ENCODE measurements at places on chromosomes 6 and 20. TPM values are rescaled to one million over a fixed set of nuclear protein-coding genes. Genes with fewer than 3 reads are reported as not detected.

LST1 gene
- polyA plus RNA-seq = 14.8 TPM

ETV7 gene
- 0.99 TPM for polyA plus RNA-seq

TNXB gene
- polyA plus RNA-seq = 13.3 TPM

CFAP206 gene
- 2.6 TPM for polyA plus RNA-seq

PRDM13 gene
- not detected for polyA plus RNA-seq

SYNDIG1 gene
- 8.2 TPM for polyA plus RNA-seq

SLC22A7 gene
- 34.8 TPM for polyA plus RNA-seq

ECT2L gene
- not detected for polyA plus RNA-seq

FABP7 gene
- polyA plus RNA-seq = not detected

ZNF292 gene
- polyA plus RNA-seq = 3.4 TPM

CCM2L gene
- 9.9 TPM for polyA plus RNA-seq

GFOD1 gene
- 2.1 TPM for polyA plus RNA-seq

PARD6B gene
- 9.2 TPM for polyA plus RNA-seq

GRCh38 chr20:7516621-7517111 lies 423.6 kb downstream of the HAO1 start:
- no peak for DNase-seq

GRCh38 chr20:38108438-38108985 lies 56.6 kb downstream of the TGM2 start:
- no peak for DNase-seq

DNA sequence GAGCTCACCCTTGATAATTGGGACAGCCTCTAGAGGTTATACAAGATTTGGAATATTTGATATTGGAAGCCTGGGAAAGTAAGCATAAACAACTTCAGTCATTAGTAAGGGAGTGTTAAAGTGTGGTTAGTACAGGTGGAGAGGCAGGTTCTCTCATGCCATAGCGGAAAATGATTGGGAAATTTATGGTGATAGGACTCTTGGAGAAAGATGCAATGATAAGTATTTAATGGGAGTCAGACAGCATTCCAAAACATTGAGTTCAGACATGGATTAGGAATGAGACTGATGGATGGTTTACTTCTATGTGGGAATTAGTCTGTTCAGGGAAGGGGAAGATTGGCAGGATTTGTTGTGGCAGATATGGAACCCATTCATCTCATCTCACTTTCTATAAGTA lies 152.7 kb downstream of the MCHR2 start:
- DNase-seq = no peak

DNA sequence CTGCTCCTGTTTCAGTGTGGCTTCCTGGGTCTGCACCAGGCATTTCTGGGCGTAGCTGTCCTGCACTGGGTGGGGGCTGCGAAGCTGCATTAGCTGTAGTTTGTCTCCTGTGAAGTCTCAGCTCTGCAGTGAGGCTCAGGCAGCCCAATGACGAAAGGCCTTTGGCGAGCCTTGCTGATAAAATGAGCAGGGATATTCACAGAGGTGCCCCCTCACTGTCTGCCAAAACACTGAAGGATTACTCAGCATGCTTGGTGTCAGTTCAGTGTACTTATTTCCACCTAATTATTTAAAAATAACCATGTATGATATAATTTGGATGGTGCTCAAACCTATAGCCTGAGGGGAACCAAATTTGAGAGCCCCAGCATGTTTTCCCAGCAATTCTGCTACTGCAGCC lies 73.5 kb downstream of the ECT2L start:
- no peak for DNase-seq

DNA sequence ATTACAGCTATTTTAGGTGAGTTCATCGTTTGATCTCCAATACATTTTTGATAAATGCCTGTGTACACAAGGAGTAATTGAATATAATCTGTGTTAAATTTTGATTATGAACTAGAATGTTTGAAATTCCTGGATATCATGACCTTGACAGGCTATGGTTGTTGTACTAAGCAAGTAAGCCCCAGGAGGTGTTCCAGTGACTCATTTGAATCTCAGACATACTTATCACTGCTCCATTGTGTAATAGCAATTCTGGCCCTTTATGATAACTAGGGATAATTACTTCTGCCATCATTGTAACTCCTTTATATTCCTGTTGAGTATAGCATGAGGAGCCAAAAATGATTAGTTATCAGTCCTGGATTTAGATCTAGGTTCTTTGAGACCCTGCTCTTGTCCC lies 1424.6 kb upstream of the ADGRB3 start:
- no peak for DNase-seq

DNA sequence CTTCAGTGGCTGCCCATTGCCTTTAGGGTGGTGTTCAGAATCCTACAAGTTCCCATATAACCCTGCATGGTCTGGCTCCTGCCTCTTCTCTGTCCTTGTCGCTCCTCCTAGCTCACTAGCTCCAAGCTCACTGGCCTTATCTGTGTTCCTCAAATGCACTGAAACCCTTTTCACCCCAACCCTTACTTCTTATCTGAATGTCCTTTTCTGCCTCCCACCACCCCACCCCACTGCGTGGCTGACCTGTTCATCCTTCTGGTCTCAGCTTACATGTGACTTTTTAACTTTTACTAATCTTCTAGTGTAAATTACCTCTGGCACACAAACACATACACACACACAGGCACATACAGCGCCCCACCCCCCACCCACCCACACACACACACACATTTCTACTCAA lies 41.0 kb upstream of the GLP1R start:
- no peak for DNase-seq

DNA sequence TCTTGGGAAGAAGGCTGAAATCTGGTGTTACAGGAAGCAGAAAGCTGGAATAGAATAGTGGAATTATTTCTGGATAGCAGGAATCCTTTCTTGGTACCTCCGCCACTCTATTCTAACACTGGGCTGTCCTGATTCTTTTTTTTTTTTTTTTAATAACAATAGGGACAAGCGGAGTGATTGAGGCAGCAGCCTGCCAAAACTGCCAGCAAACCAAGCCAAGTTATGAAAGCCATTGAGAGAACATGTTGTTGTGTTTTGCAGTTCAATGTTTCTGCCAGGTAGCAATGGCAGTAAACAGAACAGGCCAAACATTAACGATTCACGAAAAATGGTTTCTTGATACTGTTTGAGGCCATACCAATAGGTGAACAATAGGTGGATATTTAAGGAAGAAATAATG lies 47.1 kb downstream of the SLC26A8 start:
- no peak for DNase-seq

- no peak for DNase-seq
Observed at GRCh38 chr20:6715401-6715941, 52.0 kb upstream of the BMP2 start.

DNA sequence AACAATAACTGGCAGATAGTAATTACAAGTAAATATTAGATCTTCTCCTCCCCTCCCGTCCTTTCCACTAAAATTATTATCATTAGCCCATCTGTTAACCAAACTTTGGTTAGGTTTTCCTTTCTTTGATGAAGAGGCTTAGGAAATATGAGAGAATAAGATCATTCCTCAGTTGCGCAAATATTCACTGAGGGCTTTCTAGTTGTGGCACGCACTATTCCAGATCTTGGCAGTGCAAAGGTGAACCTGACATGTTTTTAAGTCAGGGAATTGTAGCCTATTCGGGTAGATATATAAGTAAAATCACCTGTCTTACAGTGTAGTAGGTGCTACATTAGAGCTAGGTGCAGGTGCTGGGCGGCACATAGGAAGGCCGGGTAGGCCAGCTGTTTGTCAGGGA lies 31.1 kb downstream of the RNF217 start:
- no peak for DNase-seq

- no peak for DNase-seq
Observed at GRCh38 chr20:23773127-23773526, 22.4 kb upstream of the CST1 start.

DNA sequence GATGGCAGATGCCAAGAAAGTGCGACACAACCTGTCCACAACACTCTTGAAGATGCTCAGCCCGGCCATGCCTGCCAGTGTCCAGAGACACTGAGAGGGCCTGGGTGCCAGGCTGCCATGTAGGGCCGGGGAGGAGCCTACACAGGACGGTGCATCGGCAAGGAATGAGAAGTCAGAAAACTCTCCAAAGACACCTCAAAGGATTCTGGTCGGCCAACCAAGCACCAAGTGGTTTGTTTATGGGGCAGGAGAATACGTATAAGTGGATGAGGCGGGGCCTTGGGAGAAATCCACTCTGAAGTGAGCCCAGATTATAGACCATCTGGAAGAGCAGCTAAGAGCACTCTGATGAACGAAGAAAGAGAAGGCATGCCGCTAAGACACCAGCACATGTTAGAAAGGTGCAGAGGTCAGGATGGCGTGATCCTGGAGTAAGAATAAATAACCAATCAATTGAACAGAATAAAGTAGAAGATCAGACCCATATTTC lies 120.7 kb upstream of the FOXQ1 start:
- no peak for DNase-seq

GRCh38 chr6:150537893-150538292 lies 61.8 kb upstream of the PLEKHG1 start:
- DNase-seq = no peak

- DNase-seq = no peak
Observed at GRCh38 chr6:12522347-12522746, 194.2 kb upstream of the PHACTR1 start.

DNA sequence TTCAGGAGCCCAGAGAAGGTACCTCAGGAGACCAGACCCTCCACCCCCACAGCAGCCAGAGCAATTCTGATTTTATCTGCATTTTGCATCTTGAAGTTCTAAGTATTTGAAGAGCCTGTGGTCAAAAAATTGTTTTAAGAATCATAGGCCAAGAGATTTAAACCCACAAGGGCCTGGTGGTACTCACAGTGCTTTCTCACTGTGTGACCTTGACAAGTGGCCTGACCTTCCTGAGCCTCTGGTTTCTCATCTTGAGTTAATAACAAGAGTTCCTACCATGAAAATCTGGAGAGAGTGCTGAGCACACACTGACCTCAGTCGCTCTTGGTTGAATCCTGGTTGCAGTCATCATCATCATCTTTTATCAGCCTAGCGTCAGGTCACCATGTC lies 45.4 kb upstream of the ID1 start:
- no peak for DNase-seq

- DNase-seq = no peak
Observed at GRCh38 chr6:154060076-154060475, 21.0 kb downstream of the OPRM1 start.

- peak; percentile 68 for DNase-seq
Observed at GRCh38 chr6:148720406-148720805, 26.4 kb upstream of the UST start.

- DNase-seq = no peak
Observed at GRCh38 chr20:46900826-46901225, 6.2 kb downstream of the EYA2 start.

- no peak for DNase-seq
Observed at GRCh38 chr6:156169371-156169770, 607.8 kb upstream of the ARID1B start.

DNA sequence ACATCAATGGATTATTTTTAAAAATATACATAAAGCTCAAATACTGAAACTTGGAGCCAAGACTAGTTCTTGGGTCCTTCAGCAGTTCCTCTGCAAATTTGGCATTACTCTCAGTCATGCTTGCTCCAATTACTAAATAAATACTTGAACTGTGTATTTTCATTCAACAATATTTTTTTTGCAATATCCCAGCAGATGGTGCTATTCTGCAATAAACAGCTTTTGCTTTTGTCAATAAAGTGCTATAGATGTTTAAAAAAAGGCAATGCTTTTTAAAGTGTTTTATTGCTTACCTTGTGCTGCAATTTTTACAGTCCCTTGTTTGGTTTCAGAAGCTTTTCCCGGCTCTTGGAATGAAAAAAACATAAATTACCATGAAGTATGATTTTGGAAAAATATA lies 243.4 kb downstream of the TRDN start:
- peak; percentile 39 for DNase-seq

DNA sequence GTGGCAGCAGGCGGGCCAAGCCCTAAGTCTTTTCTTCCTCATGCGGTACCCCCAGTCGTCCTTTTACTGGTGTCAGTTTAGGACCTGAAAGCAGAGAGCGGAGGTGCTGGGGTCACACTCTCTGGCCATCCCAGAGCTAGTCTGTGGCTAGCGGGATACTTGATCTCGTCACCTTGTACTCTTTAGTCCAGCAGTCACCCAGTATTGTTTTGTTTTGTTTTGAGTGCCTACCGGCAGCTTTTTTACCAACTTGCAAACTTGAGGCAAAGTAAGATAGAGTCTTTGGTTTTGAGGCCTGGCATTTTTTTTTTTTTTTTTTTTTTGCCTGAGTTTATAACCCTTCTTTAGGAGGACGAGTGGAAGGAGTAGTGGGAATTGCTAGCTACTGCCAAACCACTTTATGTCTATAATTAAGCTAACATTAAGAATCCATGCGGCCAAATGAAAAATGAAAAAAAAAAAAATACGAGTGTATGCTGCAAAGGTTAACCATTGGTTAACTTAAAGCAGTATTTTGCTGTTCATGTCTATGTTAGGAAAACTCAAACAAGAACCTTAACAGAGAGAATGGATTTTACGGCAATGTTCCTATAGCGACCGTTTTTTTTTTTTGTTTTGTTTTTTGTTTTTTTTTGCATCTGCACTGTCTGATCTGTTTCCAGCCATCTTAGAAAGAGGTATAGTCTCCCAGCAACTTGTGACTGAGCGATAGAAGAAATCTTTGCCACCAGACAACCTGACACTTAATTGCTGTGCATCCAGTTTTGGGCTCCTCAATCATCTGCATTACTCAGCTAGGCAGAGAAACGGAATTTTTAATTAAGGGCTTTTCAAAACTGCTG lies 56.9 kb downstream of the FAM217A start:
- DNase-seq = no peak

- no peak for DNase-seq
Observed at GRCh38 chr6:113644861-113645575, 212.1 kb upstream of the MARCKS start.

GRCh38 chr6:22208026-22208425 lies 88.8 kb downstream of the PRL start:
- DNase-seq = no peak

- DNase-seq = no peak
Observed at GRCh38 chr6:1103945-1104623, 207.8 kb upstream of the FOXQ1 start.

GRCh38 chr20:37627060-37627766 lies 66.6 kb upstream of the CTNNBL1 start:
- DNase-seq = peak; percentile 83

DNA sequence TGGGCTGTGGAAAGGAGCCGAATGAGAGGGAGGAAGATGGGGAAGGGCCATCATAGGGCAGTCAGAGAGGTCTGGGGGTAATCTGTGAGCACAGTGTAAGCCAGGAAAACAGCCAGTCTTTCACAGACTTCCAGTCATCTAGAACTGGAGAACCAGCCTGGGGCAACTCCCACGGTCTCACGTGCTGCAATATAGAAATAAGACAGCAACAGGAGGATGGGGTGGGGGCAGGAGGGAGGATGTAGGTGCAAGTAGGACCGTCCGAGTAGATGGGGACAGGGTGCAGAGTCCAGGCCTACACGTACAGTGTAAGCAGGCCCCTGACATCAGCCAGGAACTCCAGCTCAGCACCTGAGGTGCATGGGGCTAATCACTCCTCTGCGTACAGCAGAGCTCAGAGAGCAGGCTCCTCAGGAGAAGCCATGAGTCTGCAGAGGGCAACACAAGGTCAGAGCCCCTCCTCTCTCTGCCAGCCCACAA lies 58.2 kb upstream of the TNFAIP3 start:
- peak; percentile 57 for DNase-seq

Measured in kidney (tissue), 22 donors.